ENCODE measurements at places on chromosomes 13 and 19.

DNA sequence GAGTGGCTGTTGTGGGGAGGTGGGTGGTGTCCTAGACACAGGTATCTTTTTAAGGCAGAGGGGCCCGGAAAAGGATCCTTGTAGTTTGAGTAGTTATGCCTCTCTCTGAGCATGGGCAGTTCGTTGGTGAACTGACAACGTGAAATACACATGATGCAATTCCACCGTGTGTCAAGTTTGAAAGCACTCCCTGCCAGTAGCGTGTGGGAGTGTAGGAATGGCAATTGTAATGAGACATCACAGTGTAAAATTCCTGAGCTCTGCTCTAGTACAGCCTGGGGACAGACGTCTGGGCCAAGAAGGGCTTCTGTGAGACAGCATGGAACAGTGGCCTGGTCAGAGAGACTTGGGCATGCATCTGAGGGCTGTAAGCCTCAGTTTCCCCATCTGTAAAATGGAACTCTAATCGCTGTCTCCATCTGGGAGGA lies 10.4 kb upstream of the ASF1B start:
- peak; percentile 53 for DNase-seq

DNA sequence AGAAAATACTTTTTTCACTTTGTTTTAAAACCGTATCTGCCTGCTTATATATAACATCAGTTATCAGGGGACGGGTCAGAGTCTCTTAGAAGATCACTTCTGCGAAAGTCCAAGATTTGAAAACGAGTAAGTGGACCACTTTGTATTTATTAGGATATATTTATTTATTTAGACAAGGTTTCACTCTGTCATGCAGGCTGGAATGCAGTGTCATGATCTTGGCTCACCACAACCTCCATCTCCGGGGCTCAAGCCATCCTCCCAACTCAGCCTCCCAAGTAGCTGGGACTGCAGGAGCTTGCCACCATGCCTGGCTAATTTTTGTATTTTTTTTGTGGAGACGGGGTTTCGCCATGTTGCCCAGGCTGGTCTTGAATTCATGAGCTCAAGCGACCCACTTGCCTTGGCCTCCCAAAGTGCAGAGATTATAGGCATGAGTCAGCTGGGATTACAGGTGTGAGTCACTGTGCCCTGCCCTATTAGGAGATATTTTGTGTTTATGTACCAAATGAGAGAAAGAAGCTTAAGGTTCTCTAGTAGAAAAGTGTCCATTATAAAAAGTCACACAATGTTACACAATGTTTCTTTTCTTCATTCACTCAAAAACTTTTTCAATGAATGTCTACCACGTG lies 39.5 kb downstream of the RASL11A start:
- DNase-seq = peak; percentile 23

DNA sequence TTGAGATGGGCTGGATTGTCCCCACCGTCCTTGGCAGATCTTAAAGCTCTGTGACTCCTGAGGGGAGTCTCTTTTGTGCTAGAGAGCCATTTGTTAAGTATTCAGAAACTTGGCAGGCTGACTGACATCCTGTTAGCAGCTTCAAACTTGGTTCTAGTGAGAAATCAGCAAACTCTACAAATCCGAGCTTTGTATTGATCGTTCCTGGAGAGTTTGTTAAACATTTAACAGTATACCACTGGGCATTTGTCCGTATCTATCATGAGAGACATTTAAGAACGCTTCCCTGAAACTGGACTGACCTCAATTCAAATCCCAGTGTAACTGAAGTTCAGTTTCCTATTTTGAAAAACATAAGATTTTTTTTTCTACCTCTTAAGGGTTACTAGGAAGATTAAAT lies 3.1 kb downstream of the ATP12A start:
- DNase-seq = no peak

DNA sequence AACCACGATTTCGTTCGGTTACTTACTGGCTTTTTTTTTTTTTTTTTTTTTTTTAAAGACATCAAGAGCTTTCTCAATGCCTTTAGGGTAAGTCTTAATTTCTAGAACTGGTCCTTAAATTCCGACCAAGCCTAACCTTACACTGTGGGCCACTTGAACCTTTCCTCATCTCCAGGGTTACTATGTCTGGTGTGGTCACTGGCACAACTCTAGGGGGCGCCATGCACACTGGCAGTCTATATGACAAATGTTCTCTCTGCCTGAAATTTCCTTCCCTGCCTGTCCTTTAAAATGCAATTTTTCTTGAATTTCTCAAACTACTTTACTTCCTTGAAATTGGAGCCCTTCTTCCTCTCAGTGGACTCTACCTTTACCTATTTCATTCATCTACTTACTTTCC lies 227.4 kb downstream of the KLF5 start:
- DNase-seq = no peak
